HCT116 (cell line): ENCODE measurements at places on chromosomes 2 and 18. TPM values are rescaled to one million over a fixed set of nuclear protein-coding genes. Genes with fewer than 3 reads are reported as not detected.

The CRYGC gene
- not detected for total RNA-seq

The TACR1 gene
- not detected for total RNA-seq

The CMPK2 gene
- total RNA-seq = 1.5 TPM

The CKAP2L gene
- total RNA-seq = 27.5 TPM

The CDH19 gene
- total RNA-seq = not detected

DNA sequence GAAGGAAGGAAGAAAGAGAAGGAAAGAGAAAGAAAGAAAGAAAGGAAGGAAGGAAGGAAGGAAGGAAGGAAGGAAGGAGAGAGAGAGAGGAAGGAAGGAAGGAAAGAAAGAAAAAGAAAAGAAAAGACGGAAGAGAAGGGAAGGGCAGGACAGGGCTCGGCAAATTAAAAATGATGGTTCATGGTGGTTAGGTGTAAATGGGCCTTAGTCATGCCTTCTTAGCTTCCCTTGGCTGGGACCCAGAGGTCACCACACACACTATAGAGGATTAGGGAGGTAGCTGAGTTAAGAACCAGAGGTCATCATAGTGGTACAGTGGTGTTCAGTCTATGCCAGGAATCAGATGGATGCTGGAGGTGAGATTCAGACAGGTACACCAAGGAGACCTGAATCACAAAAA, 9.3 kb upstream of the ATL2 start:
- no peak for DNase-seq

DNA sequence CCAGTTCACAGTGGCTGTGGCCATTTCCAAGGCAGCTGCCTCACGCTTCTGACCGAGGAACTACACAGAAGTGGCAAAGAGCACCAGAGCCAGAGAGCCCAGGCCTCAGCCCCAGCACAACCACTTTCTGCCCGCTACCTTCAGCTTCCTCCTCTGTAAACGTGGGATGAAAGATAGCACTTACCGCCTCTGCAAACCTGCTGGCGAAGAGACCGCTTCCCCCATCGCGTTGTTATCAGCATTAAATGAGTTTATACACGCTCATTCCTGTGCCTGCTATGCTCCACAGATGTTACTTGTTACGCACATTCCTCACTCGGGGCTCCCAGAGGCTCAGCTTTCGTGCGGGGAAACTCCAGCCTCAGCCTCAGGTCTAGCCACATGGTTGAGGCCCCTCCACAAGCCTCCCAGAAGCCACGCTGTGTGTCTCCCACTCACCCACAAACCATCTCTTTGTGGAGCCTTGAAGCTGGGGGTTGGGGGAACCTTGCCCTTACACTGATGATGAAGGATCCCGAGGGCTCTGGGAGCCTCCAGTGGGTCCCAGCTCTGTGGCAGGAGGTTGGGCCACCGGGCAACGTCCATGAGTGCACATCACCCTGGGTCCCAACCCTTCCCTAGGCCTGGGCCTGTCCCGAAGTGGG, 63.3 kb upstream of the SMAD7 start:
- no peak for DNase-seq

DNA sequence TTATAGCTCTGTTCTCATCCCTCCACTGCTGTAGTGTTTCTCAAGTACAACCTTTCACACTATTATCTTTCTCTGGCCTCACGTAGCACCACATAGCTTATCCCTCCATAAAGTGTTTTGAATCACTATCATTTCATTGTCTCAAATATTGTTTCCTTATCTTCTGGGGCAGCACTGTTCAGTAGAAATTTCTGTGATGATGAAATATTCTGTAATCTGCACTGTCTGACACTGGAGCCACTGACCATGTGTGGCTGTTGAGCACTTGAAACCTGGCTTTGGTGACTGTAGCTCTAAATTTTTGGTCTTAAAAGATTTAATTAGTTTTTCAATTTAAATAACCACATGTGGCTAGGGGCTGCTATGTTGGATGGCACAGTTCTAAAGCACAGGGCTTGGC, 78.9 kb downstream of the CPS1 start:
- no peak for DNase-seq

DNA sequence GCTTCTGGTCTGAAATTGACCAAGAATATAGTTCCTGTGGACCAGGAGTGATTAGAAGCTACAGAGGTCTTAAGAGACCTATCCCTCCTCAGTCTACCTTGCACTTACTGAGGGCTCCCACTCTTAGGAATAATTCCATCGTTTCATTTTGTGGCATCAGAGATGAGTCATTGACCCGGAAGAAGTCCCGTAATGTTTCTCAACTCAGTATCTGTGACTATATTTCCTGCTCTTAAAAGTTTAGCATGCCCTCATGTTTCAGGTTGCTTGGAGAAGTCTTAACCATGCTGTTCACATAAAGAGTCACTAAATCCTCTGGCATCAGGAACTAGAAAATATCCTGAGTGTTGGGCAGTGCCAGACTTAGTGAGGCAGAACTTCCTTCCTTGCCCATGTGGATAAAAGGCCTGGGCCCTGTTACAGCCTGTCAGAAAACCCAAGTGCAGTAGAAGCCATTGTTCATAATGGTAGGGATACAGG, at the start of gene IL36A:
IL36A (plus strand) TSS at position 430 of the 480 bp plus-strand sequence. CDS start 413 bp downstream, outside the sequence.
- DNase-seq = no peak

DNA sequence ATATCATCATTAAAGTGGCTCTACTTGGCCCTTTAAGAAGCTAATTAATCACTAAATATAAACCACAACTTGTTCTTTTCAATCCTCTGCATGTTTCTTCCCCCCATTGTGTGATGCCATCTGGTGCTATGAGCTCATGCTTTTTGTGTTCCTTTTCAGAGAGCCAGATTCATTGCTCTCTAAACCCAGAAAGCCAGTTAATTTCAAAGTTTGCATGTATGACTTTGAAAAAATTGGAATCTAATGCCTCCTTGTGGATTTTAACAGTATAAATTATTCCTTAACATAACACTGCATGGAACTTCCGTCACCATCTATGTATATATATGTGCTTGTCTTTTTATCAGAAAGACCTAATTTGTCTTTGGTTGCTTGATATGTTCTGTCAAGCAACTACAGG, 31.1 kb downstream of the TMEM178A start:
- no peak for DNase-seq

GRCh38 chr2:211281430-211282073, 725.2 kb downstream of the CPS1 start:
- DNase-seq = no peak

- no peak for DNase-seq
Measured at GRCh38 chr2:120294008-120294340, 41.3 kb downstream of the RALB start.

DNA sequence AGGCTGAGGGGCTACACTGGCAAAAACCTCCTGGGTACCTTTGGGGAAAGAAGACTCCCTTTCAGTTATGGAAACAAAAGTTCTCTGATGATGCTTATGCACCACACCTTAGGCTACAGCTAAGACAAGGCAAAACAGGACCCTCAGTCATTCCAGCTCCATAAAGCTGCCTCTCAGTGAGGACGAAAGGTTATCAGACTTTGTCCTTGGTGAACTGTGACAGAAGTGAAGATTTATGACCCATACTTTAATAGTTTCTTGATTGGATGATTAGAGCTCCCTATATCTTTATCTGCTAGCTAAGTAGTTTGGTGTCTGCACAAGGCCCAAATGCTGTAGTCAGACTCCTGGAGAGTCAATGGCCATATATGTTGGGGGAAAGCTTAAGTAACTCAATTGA, 40.6 kb upstream of the SPRED2 start:
- DNase-seq = no peak

- DNase-seq = no peak
Measured at GRCh38 chr2:121203591-121204249, 81.3 kb downstream of the TFCP2L1 start.

DNA sequence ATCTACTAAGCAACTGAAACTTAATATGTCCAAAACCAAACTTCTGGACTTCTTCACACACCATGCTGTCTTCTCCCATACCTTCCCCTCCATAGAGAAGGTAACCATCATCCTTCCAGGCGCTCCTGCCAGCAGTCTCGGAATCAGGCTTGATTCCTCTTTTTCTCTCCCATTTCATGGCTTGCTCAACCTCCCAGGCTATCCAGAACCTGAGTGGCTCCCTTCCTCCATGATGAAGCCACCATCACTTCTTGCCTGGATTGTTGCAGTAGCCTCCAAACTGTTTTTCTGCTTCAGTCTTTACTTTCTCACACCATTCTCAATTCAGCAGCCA, 40.1 kb upstream of the NDUFV2 start:
- DNase-seq = no peak

DNA sequence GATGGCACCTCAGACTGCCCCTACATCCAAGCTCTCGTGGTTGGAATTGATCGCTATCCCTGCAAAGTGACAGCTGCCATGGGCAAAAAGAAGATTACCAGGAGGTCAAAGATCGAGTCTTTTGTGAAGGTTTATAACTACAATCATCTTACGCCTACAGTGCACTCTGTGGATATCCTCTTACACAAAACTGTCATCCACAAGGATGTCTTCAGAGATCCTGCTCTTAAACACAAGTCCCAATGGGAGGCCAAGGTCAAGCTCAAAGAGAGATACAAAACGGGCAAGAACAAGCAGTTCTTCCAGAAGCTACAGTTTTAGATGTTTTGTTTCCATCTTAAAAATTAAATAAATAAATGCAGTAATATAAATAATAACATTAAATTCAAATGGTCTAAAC, 45.4 kb downstream of the INO80D start:
- DNase-seq = no peak
